Dorsolateral prefrontal cortex (tissue), 122 donors: ENCODE measurements at places on chromosomes 4 and X.
A peak's percentile ranks its signal among the peaks of the same experiment; 100 is the strongest.

GRCh38 chr4:55312489-55313101 lies 33.4 kb upstream of the SRD5A3 start:
- DNase-seq = no peak

- no peak for DNase-seq
Measured at GRCh38 chr4:7195141-7195515, 2.8 kb downstream of the SORCS2 start.

- DNase-seq = no peak
Measured at GRCh38 chr4:81314897-81315470, 100.0 kb upstream of the PRKG2 start.

DNA sequence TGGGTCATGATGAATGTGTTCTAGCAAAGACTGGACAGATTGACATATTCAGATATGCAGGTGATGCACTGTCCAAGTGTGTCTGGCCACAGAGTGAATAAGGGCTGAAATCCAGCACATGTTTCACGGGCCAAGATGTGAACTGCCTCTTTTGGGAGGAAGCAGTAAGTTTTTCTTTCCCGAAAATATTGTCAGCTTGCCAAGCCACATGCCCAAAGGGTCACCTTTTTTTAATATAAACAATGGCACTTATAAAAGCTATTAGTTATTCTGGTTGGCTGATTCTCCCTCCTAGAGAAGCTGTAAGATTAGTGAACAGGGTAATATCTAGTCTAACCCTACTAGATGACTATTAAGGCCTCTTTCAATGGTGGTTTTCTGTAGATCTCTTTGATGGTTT lies 1.5 kb upstream of the EDNRA start:
- DNase-seq = no peak

GRCh38 chr4:188198982-188199792 lies 59.9 kb downstream of the TRIML1 start:
- no peak for DNase-seq

DNA sequence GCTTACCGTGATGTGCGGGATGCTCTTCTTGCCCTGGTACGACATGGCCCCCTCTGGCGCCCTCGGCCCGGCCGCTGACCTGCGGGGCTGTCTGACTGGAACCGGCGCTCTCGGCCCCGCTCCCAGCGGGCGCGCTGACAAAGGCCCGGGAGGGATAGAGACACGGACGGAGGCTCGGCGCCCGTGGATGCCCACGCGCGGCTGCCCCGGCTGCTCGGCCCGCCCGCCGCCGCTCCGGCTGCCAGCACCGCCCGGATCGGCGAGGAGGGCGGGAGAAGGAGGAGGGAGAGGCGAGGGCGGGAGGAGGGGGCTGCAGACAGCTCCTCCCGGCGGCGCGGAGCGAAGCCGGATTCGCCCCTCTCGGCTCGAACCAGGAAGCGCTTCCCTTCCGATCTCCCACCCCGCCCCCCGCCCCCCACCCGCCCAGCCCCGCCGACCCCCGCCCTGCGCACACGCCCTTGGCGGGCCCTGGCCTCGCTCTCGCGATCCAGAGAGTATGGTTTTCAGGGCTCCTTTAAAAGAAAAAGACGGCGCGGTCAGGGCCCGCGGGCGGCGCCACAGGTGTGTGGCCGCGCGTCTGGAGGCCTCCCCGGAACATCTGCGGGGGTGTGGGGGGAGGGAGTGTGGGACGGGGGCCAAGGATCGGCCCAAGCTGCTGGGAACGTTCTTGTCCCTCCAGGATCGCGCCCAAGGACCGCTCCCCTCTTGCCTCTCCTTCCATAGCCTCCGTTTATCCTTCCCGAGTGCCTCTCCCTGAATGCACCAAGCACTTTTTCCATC lies 4.5 kb downstream of the CRMP1 start:
- peak; percentile 73 for DNase-seq

DNA sequence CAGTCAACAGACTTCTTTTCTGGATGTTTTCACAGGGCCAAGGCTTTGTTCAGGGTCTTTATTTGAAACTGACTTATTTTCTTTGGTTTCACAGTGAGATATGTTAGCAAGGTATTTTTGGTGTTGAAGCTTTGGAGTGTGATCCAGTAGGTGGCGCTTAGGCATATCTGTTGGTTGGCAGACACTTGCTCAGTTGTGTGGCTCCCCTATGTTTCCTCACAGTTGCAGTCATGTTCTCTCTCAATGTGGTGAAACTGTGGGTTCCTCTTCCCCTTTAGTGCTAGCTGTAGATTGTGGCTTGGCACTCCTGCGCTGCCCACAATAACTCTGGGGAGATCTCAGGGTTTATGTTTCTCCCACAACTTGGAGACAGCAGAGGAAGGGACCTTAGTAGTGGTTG lies 460.8 kb downstream of the SLITRK2 start:
- DNase-seq = no peak

GRCh38 chr4:176335421-176335820 lies 15.7 kb downstream of the SPCS3 start:
- DNase-seq = no peak
